ENCODE measurements at places on chromosomes 12 and 14.
A peak's percentile ranks its signal among the peaks of the same experiment; 100 is the strongest.

DNA sequence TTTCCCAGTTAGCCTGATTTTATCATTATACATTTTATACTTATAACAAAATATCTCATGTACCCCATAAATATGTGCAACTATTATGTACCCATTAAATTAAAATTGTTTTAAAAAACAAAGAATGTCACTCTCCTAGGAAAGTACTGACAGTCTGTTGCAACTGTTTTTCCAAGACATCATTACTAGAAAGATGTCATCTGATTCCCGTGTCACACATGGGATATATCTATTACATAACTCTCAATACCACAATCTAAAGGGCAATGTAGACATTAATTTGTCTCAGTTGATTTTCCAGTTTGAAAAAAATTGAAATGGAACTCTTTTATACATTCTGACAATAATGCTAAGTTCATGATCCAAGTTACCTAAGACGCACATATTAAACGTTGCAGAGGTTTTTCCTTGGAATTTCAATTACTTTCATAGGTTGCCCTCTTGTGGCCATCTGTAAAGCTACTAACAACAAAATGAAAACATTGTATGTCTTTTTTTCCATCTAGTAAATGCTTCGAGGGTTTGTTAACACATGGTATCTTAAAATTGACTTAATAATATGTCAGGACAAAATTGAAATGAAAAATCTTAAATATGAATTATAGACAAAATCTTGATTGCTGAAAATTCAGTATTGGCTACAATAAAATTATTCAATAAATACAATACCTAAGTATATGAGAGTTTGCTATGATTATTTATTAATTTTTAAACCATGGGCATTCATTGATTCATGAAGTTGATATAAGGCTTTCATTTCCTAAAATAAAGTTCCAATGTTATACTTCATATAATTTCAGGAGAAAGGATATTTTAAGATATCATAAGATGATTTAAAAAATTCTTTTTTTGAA, 131.6 kb downstream of the PPFIA2 start:
- no peak for DNase-seq

DNA sequence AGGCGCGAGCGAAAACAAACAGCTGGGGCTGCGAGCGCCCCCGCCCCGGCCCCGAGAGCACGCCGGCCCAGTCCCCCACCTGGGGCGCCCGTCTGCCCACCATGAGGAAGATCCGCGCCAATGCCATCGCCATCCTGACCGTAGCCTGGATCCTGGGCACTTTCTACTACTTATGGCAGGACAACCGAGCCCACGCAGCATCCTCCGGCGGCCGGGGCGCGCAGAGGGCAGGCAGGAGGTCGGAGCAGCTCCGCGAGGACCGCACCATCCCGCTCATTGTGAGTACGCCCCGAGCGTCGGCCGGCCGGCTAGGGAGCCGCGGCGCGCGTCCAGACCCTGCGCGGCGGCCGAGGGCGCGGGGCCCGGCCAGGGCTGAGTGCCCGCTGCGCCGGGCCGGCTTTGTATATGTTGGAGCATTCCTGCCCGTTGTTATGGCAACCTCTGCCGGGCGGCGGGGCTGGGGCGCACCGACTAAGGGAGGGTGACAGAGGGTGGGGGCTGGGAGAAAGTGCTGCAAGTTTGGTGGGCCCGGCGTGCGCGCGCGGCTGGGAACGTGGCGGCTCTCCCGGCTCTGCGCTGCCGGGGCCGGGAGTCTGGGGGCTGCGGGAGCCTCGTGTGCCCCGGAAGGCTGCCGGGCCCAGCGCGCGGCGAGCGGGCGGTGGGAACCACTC, 367 bp downstream of the GALNT16 start:
- no peak for DNase-seq

GRCh38 chr12:41151793-41152192, 36.3 kb upstream of the PDZRN4 start:
- no peak for DNase-seq

DNA sequence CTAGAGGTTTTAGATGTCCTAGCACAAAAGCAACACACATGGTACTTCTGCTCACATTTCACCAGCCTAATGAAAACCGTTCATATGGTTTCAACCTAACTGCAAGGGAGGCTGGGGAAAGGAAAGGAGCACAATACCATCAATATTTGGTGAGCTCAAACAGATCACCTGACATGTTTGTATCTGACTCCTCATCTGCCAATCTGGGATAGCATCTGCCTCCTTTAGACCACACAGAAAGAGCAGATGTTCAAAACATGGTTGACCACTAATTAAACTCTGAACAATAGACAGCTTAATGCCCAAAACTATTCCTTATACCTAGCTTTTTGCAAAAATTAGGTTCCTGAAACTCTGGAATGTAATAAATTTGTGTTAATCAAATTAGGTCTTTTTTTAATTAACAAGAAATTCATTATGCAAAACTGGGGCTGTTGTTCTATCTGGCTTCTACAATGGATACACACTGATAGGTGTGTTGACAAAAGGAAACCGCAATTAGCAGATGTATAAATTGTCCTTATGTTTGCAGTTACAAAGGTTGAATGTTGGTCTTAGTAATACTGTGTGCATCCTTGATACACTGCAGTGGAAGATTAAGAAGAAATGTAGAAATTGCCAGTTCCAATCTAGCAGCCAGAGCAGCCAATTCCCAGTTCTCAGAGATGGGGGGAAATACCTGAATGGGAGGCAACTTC, 89.3 kb downstream of the DUSP6 start:
- DNase-seq: no peak

- DNase-seq: no peak
Measured at GRCh38 chr12:93186131-93186530, 191.6 kb upstream of the NUDT4 start.

- no peak for DNase-seq
Measured at GRCh38 chr12:130145731-130146130, 16.5 kb upstream of the FZD10 start.

DNA sequence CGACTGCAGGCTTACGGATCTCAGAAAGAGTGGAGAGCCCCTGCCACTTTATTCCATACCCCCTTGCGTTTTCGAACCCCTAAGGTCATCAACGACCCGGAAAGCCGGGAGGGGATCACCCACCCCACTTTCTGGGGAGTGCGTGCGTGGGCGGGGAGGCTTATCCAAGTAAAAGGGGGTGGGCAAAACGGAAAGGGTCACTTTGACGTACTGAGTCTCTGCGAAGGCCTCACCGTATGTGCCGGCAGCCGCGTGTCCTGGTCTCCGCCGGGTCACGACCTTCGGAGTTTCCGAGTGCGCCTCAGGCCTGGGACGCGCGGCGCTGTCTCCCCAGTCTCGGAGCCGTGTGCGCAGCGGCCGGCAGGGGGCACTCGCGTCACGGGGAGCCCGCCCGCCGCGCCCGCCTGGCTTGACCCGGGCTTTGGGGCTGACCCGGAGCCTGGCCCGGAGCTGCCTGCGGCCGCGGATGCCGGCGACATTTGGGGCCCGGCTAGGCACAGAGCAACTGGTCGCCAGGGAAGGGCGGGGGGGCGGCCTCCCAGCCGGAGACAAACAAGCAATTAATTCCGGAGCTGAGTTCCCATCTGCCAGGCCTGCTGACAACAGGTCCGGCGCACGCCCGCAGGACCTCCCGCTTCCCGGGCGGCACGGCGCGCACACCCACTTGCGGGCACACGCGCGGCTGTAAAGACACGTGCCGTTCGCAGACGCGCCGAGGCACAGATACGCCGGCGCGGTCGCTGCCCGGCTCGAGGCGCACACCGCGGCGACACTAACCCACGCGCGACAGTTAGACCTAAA, 890 bp upstream of the KIF26A start:
- peak; percentile 63 for DNase-seq

DNA sequence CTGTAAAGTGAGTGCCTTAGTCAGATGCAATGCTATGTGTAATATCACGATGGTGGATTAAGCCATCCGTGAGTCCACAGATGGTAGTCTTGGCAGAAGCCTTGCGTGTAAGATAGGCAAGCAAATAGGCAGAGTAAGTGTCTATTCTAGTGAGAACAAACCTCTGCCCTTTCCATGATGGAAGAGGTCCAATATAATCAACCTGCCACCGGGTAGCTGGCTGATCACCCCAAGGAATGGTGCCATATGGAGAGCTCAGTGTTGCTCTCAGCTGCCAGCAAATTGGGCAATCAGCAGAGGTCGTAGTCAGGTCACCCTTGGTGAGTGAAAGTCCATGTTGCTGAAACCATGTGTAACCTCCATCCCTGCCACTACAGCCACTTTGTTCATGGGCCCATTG, 371.2 kb upstream of the LRFN5 start:
- DNase-seq: no peak

GRCh38 chr12:66083766-66084165, 46.8 kb downstream of the LLPH start:
- no peak for DNase-seq

GRCh38 chr12:49777800-49778748, 36.7 kb downstream of the TMBIM6 start:
- peak; percentile 72 for DNase-seq

DNA sequence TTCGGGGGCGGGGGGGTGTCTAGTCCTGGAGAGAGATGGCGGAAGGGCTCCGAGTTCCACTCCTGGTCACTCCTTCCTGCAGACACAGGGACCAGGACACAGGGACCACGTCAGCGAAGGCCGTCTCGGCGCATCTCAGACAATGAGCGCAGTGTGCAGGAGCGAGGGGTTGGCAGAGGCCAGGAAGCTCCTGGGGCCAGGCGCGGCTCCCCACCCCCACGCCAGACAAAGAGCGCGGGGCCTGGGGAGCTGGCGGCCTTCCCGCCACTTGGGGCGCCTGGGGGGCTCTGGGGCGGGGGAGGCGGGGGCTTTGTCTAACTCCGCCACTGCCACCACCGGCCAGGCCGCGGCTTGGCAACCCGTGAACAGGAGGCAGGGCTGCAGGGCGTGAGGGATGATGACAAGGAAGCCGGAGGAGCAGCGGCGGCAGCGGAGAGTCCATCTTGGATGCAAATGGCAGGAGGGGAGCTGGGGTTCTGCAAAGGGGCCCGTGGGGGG, 2.2 kb downstream of the CDK2AP1 start:
- DNase-seq: no peak

DNA sequence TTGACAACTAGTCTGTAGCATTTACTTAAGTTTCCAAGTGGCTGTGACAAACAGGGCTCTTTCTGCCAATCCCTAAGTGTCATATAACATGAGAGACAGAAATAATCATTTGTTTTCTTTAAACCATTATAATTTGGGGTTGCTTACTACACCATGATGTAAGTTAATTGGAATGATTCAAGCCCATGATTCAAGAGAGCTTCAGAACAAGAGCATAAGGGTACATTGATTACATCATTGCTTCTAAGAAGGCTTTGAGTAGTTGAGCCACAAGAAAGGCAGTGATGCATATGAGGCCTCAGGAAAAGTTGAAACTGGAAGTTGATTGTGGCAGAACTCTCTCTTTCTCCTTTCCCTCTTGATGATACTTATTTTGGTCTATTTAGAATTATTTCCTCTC, 444.0 kb downstream of the CCER1 start:
- no peak for DNase-seq

GRCh38 chr14:90560558-90560957, 163.7 kb downstream of the CALM1 start:
- no peak for DNase-seq

DNA sequence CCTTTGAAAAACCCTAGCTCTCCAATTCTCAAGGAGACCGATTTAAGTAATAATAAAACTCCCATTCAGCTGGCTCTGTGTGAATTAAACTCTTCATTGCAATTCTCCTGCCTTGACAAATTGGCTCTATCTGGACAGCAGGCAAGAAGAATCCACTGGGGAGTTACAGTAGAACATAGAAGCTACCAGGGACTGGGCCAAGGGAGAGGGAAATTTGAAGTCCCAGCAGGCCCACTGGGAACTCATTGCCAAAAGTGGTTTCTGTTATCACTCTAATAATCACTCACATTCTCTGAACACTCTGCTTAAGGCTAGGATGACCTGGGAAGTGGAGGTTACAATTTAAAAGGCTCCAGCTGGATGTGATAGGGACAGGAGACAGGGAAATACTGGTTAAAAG, 384.5 kb upstream of the CCDC196 start:
- no peak for DNase-seq

GRCh38 chr14:100221533-100222223, 17.3 kb upstream of the YY1 start:
- DNase-seq: peak; percentile 53

GRCh38 chr14:101174522-101174838, 271.0 kb upstream of the RTL1 start:
- DNase-seq: no peak

GRCh38 chr12:101696251-101697196, 916 bp upstream of the CHPT1 start:
- DNase-seq: no peak

DNA sequence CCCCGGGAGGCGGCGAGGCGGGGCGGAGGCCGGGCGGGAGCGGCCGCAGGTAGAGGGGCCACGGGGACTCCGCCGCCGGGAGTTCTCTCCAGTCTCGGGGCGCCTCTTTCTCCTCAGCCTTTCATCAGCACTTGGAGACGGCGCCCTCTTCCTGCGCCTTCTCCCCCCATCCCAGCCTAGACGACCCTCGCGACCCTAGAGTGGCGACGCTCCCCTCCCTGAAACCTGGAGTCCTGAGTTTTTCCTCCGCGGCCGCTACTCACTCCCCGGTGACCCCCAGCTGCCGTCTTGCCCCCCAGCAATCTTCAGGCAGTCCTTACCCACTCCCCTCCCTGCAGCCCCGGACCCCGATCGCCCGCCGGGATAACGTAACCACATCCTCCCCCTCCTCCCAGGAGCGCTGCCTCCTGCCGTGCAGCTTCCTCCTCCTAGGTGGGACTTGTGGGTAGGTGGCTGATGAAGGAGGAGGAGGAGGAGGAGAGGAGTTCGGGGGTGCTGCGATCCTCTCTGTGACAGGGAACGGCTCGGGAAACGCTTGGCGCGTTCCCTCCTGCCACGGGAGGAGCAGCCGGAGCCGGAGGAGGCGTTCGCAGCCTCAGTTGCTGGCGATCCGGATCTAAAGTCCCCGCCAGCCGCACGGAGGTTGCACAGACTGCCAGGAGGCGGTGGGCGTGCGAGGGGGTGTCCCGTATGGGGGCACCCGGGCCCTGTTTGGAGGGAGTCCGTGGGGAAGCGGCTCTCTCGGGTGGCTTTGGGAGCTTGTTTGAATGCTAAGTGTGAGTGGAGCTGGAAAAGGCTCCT, 891 bp downstream of the PLEKHA5 start:
- no peak for DNase-seq

- no peak for DNase-seq
Measured at GRCh38 chr12:101064721-101065120, 145.3 kb downstream of the SLC5A8 start.

- DNase-seq: no peak
Measured at GRCh38 chr14:80545935-80546854, 334.9 kb upstream of the DIO2 start.

GRCh38 chr12:91613223-91613779, 430.7 kb upstream of the DCN start:
- DNase-seq: no peak

GRCh38 chr12:113276306-113276705, 55.0 kb downstream of the TPCN1 start:
- no peak for DNase-seq

DNA sequence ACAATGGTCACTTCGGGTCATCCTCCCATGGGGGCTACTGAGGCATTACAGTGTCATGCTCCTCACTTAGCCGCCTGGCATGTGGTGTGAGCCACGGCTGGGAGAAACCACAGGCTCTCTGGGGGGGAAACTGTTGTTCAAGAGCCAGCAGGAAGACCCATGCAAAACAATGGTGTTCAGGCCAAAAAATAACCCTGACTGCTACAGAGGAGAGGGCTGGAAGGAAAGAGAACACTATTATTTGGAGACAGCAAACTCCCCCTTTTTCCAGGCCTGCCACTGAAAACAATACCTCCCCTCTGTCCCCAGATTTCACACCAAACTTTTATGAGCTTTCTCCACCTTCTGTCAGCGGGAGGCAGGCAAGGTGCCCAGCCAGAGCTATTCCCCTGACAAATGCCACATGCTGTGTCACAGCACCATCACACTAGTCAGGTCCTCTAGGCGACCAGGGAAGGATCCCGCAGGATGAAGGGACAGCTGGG, 83.7 kb downstream of the CHGA start:
- no peak for DNase-seq
